ENCODE measurements at places on chromosomes 16 and 17.

- no peak for DNase-seq
Observed at GRCh38 chr16:49281843-49282642, 405 bp upstream of the CBLN1 start.

- no peak for DNase-seq
Observed at GRCh38 chr16:2713985-2714774, 5.8 kb downstream of the PRSS27 start.

- DNase-seq, result no peak
Observed at GRCh38 chr16:85553436-85554113, 59.5 kb upstream of the GSE1 start.

DNA sequence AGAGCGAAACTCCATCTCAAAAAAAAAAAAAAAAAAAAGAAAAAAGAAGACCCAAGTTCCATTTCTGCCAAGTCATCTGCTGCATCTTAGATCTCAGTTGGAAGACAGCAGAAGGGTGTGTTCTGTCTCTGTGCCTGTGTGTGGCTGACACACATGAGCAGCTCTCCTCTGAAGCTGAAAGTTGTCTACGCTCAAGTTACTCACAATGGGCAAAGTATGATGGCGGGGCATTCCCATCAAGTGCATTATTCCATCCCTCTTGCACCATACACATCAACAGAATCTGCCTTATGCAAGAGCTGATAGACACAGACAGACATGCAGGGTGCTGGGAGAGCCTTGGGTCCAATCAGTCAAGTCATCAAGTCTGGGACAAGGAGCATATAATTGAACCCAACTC is 402.2 kb downstream of the XYLT1 start:
- no peak for DNase-seq

- no peak for DNase-seq
Observed at GRCh38 chr16:50121278-50121677, 31.8 kb upstream of the TENT4B start.

DNA sequence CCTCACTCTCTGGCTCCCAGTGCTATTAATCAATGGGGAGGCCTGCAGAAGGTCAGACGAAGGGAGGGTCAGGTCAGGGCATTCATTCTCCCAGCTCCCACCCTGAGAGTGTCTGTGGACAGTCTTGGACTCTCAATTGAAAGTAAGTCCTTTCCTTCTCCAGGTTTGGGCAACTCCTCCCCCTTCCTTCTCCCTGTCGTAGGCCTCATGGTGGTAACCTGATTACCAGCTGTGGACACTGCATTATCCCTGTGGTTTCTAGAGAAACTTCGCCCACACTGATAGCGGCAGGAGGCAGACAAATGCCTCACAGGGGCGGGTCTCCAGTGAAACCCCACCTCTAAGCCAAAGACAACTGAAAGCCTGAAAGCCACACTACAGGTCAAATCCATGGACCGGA is 57.7 kb upstream of the SLC25A19 start:
- DNase-seq, result no peak

GRCh38 chr16:57821149-57821971 is 19.1 kb upstream of the KIFC3 start:
- DNase-seq, result no peak

DNA sequence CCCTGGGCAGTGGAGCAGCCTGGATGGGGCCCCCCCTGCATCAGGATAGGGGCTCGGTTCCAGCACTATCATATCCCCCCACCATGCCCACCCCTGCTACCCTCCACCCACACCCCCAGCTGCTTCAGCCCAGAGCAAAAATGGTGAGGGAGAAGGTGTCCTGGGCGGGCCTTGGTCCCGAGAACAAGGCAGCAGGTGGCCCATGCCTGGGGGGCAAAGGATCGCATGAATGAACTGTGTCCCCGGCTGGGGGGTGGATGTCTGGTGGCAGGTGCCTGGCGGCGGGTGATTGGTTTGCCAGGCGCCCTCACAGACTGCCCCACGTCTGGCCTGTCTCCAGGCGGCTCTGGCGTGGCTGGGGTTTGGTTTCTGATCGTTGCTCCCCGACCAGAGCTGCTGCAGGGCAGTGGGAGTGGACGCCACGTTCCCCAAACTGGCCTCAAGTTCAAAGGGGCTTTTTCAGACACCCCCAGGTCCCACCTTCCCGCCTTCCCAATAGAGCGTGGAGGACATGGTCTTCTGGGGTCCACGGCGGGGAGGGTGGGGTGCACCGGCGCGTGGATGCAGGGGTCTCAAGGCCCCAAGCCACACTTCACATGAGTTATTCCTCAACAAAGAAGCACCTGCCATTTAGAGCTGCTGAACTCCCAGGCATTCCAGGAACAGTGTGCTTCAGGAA is 12.6 kb downstream of the UTS2R start:
- no peak for DNase-seq

- DNase-seq, result no peak
Observed at GRCh38 chr17:5619088-5619740, 34.9 kb upstream of the NLRP1 start.

DNA sequence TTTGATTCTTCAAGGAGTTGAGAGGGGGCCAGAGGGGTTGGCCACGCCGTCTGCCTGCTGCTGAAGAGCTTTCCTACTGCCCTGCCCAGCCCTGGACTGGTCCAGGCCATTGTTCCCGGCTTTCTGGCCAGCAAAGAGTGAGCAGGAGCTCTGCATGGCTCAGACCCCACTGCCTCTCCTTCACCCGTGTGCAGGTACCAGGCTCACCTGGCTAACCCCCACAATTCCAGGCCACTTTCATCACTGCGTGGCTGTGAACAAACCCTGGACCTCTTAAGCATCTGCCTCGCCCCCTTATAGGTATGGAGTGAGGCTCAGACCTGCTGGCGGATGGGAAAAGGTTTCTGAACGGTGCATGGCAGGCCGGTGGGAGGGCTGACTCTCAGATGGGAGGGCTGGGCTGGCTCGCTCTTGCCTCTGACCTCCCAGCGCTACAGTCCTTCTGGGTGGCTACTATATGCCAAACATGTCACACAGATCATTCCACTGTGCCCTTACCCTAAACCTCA is 8.9 kb downstream of the ZNF319 start:
- no peak for DNase-seq

- no peak for DNase-seq
Observed at GRCh38 chr17:56528696-56529095, 64.8 kb upstream of the NOG start.

DNA sequence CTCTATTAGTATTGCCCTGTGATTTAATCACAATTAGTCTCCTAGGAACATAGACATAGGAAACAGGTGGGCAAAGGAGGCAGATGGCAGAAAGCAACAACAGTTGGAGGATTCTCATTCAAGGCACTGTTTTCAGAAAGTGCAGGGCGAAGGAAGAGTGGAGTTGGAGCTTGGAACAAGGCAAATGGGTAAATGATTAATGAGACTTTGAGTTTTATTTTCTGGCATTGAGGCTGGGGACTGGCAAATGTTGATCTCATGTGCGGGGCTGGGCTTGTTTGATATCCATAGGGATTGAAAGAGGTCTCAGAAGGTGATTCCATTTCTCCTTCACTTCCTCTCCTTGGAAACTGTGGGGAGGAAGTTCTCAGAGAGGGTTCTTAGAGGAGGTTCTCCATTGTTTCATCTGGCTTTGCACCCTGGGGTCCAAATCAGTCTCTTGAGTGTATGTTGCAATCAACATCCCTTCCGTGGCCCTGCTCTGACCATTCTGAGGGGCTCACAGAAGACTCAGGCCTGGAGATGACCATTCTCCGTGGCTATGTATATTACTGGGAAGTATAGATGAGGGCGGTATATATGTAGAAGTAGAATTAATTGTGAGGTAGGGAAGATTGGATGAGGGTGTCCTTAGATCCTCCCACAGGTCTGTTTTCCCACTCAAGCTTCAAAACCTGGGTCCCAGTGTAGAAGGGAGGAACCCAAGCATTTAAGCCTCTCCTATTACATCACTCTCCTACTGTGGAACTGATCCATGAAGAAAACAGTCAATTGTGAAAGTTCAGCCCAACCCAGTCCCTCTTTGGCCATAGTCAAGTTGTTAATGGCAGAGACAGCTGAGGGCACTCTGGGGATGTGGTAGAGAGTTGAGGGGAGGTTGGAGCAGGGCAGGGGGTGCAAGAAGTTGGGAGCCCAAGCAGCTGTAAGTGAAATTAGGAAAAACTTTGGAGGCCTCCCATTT is 36.5 kb upstream of the SRSF1 start:
- no peak for DNase-seq

GRCh38 chr17:28777178-28777577 is 33.4 kb downstream of the TRAF4 start:
- no peak for DNase-seq

DNA sequence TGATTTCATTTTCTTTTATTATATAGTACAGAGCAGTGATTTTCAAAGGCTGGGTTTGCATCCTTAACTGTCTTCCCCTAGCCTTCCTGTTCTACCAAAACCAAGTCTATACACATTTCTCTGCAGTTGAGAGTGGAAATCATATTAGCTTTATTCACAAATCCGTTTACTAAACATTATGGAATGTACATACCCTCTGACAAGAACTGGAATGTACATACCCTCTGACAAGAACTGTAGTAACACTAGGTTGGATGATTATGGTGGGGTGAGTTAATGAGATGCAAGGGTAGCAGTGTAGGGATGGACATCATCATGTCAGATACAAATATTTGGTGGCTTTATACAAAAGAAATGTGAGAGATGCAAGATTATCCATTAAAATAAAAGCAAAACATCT is 154.8 kb downstream of the CYB561 start:
- no peak for DNase-seq

DNA sequence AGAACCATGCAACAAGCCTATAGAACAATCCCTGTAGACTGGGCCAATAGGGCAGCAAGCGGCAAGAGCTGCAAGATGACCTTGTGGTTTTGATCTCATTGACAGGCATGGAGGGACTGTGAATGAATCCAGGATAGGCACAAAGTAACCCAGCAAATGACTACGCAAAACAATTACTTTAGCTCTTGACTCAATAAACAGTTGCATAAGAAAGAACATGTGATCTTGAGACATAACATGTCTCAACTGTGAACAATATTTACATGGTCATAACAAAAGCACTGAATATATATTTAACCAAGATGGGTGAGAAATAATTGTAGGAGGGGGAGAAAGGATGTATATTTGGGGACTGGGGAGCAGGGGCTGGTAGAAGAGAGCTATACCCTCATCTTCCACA is 313.7 kb upstream of the CDH5 start:
- no peak for DNase-seq

All from CD4-positive, alpha-beta T cell (primary cell).